ENCODE measurements at places on chromosomes 6 and 20.

DNA sequence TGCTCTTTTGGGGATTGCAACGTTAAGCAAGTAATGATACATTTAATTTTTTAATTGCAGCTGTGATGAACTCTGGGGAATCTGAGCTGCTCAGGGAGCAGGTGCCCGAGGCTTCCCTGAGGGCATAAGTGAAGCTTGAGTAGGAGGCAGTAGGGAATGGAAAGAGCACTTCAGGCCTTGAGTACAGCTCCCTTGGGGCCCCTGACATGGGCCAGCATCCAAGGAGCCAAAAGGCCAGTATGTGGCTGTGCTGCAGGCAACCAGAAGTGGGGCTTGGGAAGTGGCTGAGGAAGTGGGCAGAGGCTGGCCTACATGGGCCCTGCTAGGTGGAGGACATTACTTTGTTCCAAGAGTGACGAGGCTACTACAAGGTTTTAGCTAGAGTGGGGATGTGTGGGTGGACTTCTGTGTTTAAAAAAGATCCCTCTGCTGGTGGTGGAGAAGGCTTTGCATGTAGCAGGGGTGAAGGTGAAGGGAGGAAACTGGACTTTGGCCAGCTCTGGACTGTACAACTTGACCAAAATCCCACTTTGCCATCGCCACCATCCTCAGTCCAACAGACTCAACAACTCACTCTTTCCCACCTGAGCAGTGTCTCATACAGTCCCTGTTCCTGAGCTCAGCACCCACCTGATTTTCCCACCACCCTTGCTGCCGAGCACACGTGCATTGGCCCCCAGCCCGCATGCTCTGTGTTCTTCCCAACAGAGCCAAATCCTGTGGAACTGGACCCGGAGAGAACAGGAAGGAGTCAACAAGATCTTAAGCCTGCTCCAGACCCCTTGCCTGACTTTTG is 10.9 kb upstream of the ZNF831 start:
- no peak for DNase-seq

DNA sequence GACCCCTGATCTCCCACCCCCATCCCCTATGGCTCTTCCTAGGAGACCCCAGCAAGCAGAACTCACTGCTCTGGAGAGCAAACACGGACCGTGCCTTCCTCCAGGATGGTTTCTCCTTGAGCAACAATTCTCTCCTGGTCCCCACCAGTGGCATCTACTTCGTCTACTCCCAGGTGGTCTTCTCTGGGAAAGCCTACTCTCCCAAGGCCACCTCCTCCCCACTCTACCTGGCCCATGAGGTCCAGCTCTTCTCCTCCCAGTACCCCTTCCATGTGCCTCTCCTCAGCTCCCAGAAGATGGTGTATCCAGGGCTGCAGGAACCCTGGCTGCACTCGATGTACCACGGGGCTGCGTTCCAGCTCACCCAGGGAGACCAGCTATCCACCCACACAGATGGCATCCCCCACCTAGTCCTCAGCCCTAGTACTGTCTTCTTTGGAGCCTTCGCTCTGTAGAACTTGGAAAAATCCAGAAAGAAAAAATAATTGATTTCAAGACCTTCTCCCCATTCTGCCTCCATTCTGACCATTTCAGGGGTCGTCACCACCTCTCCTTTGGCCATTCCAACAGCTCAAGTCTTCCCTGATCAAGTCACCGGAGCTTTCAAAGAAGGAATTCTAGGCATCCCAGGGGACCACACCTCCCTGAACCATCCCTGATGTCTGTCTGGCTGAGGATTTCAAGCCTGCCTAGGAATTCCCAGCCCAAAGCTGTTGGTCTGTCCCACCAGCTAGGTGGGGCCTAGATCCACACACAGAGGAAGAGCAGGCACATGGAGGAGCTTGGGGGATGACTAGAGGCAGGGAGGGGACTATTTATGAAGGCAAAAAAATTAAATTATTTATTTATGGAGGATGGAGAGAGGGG is 1.4 kb downstream of the LTA start:
- DNase-seq: no peak

GRCh38 chr6:3140201-3140600 is 17.1 kb downstream of the TUBB2A start:
- DNase-seq: no peak

DNA sequence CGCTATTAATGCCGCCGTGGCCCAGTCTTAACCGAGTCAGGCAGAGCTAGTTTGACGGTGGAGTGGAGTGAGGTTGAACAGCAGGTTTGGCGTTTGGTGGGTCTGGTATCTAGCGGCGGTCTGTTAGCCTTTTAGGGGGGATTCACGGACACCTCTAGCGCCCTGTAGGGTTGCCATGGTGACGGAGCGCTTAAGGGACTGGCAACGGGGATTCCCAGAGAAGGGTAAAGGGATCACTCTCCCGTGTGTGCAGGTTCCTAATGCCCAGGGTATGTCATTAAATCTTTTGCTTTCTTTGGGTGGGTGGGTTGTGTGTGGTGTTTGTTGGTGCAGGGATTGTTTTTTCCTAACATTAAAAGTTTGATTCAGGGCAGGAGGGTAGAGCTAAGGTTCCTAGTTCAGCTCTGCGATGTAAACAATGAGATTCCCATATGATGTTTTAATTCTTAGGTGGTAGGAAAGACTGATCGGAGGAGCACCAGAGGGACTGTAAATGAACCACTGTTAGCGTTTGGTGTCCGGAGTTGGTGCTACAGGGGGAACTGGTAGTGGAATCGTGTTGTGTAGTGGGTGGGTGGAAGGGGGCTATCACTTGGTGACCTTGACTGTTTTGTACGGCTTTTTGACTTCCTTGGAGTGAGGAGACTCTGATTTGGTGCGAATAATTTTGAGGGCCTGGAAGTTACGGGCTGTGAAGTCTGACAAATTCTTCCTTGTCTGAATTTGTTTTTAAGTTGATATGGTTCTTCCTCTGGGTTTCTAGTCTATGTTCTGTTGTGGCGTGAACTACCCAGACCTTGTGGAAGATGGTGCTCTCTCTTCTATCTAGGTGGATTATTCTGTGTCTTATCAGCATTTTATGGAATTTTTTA is 5.0 kb downstream of the BRD2 start:
- DNase-seq: peak; percentile 72

DNA sequence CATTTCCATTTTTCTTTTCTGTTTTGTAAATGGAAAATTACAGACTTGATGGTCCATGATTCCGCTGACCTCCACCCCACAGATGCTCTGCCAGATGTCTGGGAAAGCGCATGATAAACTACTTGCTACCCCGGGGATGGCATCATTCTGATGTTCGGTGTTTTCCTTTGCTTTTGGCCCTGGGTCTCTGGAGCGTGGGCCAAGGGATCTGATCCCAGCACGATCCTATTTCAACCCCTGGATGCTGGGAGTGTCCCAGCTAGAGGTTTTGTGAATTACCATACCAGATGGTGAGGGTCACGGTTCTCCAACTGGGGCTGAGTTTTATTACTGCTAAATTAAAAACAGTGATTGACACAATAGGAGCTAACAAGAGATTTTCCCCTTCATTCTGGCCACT is 25.2 kb upstream of the MYLIP start:
- no peak for DNase-seq

All from CD8-positive, alpha-beta memory T cell (primary cell).